Activated naive CD4-positive, alpha-beta T cell treated with anti-CD3 and anti-CD28 coated beads, Interleukin-2, amount 50 U/mL, for 16 hours (primary cell): ENCODE measurements at places on chromosomes 4 and X.

DNA sequence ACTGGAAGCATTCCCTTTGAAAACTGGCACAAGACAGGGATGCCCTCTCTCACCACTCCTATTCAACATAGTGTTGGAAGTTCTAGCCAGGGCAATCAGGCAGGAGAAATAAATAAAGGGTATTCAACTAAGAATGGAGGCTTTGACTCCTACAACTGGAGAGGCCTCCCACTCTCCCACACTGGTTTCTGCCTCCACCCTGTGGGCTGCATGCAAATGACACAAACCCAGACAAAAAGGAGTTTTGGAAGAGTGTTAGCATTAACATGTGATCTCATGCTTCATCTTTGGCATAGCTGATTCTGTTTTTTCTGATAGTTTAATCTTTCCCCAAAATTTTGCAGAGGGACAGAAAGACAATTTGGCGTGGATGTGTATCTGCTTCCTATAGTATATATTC, 80.8 kb upstream of the IQCM start:
- DNase-seq: no peak

DNA sequence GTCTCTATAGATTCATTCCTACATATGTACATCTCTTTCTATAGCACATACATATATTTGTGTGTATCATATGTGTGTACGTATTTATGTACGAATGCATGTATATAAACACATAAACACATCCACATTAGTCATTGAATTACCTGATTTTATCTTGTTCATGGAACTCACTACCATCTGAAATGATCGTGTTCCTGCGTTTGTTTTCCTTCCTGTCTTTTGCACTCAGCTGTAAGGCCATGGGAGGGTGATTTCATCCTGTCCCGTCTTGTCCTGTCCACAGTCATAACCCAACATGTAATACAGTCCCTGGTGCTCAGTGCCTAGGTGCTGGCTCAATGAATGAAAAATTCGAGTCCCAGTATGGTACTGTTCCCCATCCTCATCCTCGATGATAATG, 191.8 kb upstream of the PSAPL1 start:
- DNase-seq: no peak

DNA sequence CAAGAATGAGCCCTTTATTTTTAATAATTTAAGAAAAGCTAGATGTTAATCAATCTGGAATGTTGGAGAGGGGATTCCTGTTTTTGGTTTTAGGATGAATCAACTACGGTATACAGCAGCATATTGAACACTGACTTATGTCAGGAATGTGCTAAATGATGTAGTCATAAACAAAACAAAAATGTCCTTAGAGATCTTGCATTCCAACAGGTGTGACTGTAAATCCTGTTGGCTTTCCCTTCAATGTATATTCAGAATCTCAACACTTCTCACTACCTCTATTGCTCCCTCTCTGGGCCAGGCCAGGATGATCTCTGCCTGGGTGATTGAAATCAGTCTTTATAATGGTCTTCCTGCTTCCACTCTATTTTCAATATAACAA, 37.8 kb upstream of the BDH2 start:
- DNase-seq: no peak

- no peak for DNase-seq
Observed at GRCh38 chr4:170243662-170244288, 154.0 kb upstream of the AADAT start.

DNA sequence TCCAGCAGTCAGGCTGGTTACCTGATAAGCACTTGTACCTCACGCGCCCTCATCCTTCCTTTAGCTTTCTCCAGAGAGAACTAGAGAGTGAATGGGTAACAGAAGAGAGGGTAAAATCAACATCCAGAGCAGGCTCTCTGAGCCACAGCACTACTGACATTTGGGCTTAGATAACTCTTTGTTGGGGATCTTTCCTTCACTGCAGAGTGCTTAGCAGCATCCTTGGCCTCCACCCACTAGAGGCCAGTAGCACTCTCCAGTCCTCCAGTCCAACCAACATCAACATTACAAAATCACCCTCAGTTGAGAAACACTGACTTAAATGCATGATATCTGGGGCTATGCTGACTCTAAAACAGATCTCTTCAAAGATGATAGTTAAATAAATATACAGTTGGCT, 220.7 kb downstream of the TACR3 start:
- no peak for DNase-seq

DNA sequence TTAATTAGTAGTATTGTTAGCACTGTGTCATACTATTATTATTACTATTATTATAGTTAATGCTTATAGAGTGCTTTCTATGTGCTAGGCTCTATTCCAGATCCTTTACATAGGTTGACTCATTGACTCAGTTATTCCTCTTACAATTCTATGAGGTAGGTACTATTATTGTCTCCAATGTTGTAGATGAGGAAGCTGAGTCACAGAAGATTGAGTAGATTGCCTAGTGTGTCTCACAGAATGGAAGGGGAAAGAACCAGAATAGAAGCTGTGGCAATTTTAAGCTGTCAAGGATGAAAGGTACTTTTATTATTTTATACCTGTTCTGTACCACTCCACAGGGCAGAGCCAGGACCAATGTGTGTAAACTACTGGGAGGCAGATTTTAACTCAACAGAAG, 1.9 kb upstream of the TCEAL1 start:
- DNase-seq: no peak

- DNase-seq: no peak
Observed at GRCh38 chr4:89720981-89721380, 116.0 kb downstream of the SNCA start.

- no peak for DNase-seq
Observed at GRCh38 chrX:127782904-127783303, 269.3 kb downstream of the ACTRT1 start.

- no peak for DNase-seq
Observed at GRCh38 chr4:180314972-180315371, 1928.2 kb upstream of the TENM3 start.

DNA sequence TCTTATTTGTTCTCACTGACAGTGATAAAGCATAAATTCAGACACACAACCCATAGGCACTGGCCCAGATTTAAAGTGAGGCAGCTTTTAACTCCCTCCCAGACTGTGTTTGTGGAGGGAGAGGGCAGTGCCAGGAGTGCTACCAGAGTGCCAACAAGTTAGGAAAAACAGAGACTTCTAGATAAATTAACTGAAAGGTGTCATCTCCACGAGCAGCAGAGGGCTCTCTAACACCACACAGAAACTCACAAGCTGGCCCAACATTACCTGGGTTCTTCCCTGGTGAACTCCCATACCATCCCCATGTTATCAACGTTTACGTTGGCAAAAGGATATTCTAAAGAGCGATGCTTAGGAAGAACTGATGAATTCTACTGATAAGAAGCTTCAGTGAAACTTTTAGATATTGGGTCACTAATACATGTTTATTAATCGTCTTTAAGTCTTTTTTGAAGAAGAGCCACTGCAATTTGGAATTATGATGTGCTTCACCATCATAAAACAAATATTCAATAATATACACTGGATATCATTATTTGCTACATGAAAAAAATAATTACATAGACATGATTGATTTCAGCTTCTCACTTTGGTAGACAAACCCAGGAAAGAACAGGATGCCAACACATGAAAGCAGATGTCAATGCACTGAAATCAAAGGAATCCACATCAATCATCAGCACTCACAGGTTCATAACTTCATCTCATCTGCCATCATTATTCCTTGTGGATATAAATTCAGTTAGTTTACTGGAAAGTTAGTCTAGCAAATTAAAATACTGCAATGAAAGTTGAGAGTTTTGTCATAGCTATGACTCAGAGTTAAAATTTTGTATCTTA, 121.2 kb upstream of the NAP1L5 start:
- DNase-seq: peak; percentile 34

- DNase-seq: no peak
Observed at GRCh38 chrX:15206306-15206705, 63.6 kb downstream of the ASB9 start.

DNA sequence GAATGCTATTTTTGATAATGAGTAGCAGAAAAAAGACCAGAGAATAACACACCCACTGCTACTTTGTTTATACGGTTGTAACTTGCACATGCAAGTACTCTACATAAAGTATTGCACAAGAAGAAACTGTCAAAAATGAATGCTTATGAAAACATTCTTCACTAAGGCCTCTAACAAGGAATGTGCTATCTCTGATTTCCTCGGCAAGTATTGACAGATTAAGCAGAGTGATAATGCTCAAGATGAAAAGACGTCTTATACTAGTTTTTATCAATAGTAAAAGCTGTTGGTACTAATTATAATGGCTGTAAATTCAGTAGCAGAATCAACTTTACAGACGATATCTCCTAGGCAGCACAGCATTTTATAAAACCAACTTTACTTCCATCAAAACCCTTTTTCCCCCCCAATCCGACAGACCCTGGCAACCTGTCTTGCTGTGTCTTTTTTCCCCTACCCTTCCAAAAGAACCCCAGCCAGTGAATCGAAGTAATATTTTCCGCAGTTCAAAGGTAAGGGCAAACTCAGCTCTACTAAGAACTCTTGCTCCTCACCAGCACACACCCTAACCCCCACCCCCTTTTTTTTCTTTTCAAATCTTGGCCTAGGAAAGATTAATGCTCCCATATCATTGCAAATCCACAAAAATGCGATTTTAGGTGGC, 1.5 kb downstream of the FRYL start:
- no peak for DNase-seq

DNA sequence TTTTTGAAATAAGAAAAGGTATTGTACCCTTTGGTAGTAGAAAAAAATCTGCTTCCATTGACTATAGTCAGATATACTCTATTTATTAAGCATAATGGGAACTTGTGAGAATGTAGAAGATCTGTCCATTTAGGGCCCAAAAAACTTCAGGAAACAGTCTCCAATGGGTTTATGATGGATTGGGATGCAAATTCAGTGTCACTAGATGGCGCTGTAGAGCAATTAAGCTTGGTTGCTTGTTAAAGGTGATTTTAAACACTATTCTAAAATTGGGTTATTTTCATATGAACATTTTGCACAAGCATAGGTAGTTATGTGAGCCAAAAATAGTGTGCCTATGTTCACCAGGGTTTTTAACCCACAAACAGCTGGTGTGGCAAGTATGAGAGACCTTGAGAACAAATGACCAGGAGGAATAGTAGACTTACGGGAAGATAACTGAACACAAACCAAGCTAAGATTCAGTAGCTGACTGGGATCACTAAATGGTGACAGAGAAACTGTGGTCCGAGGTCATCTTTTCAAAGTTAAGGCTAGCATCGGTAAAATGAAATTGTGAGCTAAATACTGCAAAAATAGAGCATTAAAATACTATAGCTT, 80.3 kb upstream of the LSM6 start:
- no peak for DNase-seq

- DNase-seq: no peak
Observed at GRCh38 chr4:3294401-3295241, 1.8 kb downstream of the RGS12 start.
